ENCODE measurements at places on chromosomes 1 and 21. TPM values are rescaled to one million over a fixed set of nuclear protein-coding genes. Genes with fewer than 3 reads are reported as not detected.

MARK1 gene
- not detected for polyA plus RNA-seq

PERM1 gene
- polyA plus RNA-seq = not detected

DNA sequence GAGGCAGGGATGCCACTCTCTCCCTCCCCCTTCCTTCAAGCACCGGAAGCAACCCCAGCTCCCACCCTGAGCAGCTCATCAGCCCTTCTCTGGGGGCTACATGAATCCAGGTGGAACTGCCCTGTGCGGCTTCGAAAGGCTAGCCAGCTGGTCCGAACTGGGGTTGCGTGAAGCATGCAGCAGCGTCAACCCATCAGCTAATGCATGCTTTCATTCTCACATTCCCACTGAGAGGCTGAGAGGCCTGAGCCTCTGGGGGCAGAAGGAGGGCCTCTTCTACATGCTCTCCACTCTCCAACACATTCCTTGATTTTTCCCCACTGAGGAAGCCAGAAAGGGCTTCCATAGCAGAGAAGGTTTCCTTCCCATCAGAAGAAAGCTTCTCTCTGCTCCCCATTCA is 5.6 kb downstream of the RXRG start:
- no peak for DNase-seq

SLC9C2 gene
- not detected for polyA plus RNA-seq

GRCh38 chr1:156726549-156727226 is 1.6 kb upstream of the METTL25B start:
- peak; percentile 14 for DNase-seq

FAM151A gene
- not detected for polyA plus RNA-seq

TRAPPC3 gene
- polyA plus RNA-seq = 115 TPM

- no peak for DNase-seq
Observed at GRCh38 chr1:78231477-78231876, 185.7 kb downstream of the GIPC2 start.

DNA sequence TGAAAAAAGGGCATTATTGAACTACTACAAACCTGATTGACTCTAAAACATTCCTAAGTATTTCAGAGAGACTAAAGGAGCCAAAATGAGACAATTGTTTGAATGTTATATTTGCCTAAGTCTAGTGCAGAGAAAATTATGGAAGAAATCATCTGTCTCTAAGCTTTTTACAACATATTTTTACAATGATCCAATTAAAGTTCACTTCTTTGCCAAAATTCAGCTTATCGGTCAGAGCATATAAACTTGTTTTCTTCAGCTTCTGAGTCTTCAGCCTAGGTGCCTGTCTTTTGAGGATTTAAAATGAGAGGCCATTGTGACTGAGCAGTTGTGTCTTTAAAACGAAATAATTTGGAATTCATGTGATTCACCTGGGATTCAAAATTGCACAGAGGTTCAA is 181.2 kb upstream of the SGIP1 start:
- no peak for DNase-seq

CENPF gene
- polyA plus RNA-seq = 0.66 TPM

DNA sequence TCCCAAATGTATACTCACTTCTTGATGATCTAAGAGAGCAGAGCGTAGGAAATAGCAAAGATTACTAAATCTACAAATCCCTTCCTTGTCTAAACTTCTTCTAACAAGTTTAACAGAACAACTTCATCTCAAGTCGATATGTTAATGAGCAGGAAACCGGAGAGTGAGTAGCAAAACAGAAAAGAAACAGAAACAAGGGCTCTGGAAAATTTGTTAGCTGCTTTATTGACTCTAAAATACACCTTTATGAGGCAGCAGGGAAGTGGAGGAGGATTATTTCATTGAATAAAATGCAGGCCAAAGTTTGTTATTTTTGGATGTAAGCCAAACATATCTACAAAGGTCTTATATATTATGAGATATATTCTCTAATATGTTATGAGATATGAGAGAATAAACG is 192.4 kb downstream of the LRRIQ3 start:
- no peak for DNase-seq

- no peak for DNase-seq
Observed at GRCh38 chr1:17586172-17586964, 46.9 kb downstream of the ARHGEF10L start.

DNA sequence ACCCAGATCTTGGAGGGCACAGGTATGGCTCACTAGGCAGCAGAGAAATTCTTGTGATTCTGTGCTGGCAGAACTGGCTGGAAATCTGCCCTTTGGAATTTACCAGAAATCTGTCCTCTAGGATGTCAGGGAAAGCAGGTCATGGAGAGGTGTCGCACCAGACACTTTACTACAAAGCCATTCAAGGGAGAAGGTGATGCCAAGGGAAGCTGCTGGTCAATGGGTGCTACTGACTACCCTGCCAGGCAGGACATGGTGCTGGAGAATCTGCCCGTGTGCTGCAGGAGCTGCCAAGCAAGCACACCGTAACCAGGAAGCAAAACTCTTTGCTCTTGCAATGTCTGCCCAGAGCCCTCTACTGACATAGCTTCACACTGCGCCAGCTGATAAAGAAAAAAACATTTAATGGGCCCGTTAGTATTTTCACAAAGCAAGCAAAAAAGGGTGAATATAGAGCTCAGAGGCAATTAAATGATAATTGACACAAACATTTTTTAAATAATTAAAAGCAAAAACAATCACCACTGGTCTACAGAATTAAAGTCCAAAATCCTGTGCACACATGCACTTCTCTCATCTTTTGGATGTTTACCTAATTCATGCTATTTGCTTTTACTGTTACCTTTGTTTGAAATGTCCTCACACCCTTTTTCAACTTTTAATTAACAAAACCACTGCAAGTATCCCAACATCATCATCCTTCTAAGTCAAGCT is 7.2 kb upstream of the FBXO28 start:
- DNase-seq = no peak

GRCh38 chr1:109730666-109731065 is 10.2 kb downstream of the GSTM3 start:
- DNase-seq = no peak

DNA sequence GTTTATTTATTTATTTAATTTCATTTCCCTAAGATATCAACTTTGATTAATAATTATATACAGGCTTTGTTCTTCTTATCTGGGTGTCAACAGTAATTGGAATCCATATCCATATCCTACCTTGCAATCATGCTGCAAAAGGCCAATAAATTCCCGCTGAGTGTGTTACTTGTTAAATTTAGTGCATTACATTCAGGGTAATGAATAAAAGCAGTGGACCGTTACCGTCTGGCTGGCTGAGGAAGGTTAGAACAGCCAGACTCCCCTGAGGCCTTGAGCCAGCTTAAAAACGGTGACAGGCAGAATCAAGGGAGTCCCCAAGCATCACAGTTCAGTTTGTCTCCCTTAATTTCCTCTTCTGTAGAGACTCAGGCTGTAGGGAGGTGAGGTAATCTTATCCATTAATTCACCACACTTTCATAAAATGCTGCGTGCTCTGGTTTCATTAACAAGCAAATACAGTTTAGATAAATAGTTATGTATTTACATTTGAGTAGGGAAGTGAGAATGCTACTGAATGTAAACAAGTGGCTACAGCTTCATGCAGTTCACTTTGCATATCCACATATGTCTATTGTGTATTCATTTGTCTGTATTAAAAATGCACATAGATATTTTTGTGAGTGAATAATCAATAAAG is 888.2 kb upstream of the CXADR start:
- DNase-seq = no peak

GRCh38 chr1:94783342-94784189 is 36.6 kb upstream of the SLC44A3 start:
- no peak for DNase-seq

MMP23B gene
- 2.4 TPM for polyA plus RNA-seq

WDR3 gene
- 27.7 TPM for polyA plus RNA-seq

AADACL4 gene
- polyA plus RNA-seq = not detected

EXTL1 gene
- polyA plus RNA-seq = not detected

DNA sequence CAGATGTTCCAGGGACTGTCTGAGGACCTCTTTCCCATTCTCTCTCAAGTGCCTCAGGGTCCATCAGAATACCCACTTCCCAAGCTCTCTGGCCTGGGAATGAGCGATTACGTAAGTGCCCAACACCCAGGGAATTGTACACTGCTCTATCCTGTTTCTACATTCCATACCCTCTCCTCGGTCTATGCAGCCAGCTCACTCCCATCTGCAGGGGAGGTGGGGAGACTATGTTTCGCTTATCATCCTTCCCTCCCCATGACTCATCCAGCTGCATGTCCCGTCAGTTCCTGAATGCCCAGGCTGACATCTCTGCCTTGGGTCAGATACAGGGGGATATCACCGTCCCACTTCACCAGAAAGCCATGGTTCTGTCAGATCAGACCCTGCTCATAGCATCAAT is 34.5 kb upstream of the CD1D start:
- DNase-seq = no peak

DNA sequence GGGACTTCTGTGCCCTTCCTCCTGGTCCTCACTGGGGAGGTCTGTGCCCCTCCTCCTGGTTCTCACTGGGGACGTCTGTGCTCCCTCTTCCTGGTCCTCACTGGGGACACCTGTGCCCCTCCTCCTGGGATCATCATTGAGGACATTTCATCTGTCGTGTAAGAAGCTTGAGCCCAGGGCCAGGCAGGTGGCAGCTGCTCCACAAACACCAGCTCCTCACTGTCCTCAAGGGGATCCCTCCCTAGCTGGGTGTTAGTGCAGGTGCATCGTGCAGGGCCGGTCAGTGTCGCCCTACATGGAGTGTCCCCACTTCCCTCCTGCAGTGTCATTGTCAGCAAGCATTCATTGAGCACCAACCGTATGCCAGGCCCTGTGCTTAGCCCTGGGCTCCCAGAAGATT is 312.7 kb downstream of the PTPRU start:
- DNase-seq = no peak

CLIC4 gene
- polyA plus RNA-seq = 0.50 TPM

SNAP47 gene
- 40.8 TPM for polyA plus RNA-seq

GRCh38 chr1:31707711-31708110 is 3.9 kb upstream of the COL16A1 start:
- no peak for DNase-seq

- DNase-seq = no peak
Observed at GRCh38 chr21:42829954-42830353, 49.4 kb downstream of the WDR4 start.

CRYBG2 gene
- not detected for polyA plus RNA-seq

GRCh38 chr1:23581219-23581618 is 21.9 kb upstream of the ID3 start:
- no peak for DNase-seq

DNA sequence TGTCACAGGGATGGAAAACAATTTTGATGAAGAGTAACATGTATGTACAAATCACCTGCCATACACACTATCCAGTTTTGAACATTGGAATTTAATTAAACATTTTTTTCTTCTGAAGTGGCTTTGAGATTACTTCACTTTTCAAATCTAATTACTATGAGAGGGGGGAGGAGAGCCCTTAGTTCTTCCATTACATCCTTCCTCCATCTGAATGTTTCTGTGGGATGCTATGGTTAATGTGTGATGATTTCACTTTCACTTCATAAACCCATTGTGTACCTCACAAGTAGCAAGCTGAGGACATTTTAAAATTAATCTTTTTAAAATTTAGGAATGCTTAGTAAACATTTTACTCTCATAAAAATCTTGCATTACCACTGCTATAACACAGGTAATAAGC is 156.9 kb downstream of the RUNX1 start:
- DNase-seq = no peak

DNA sequence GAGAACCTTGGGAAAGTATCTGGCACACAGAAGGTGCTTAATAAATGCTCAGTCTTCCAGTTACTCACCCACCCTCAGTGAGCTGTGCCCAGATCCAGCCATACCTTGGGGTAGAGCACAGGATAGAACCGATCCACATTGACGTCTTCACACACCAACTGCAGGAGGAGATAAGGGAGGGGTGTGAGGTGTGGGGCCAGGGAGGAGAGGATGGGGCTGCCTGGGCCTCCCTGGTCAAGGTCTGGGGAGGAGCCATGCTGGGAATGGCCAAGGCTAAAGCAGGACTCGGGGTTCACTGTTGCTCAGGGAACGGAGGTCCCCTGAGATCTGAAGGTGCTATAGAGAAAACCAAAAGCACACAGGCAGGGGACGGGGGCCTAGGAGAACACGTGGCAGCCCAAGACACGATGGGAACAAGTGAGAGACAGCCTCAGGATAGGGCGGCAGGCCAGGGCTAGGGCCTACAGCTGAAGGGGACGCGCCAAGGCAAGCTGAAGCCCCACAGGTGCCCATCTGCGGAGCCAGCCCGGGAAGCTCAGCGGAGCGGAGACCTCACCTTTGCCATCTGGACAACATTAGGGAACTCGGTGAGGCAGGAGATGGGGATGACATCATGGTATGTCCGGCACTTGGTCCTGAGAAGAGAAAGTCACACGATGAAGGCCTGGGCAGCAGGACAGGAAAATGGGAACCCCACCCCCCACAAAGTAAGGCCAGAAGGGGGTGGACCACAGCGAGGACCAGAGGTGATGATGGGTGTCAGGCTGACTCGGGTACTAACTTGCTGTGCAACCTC is 55.9 kb downstream of the RAP1GAP start:
- DNase-seq = no peak

GRCh38 chr1:1760345-1760650 is 18.0 kb downstream of the NADK start:
- DNase-seq = no peak

C21orf58 gene
- 0.44 TPM for polyA plus RNA-seq

- DNase-seq = peak; percentile 64
Observed at GRCh38 chr1:37691497-37692077, 729 bp upstream of the CDCA8 start.

GRCh38 chr1:165773324-165773965 is 4.8 kb upstream of the TMCO1 start:
- no peak for DNase-seq

- no peak for DNase-seq
Observed at GRCh38 chr1:180908074-180908765, 4.5 kb upstream of the KIAA1614 start.

SPRR2B gene
- not detected for polyA plus RNA-seq

DNA sequence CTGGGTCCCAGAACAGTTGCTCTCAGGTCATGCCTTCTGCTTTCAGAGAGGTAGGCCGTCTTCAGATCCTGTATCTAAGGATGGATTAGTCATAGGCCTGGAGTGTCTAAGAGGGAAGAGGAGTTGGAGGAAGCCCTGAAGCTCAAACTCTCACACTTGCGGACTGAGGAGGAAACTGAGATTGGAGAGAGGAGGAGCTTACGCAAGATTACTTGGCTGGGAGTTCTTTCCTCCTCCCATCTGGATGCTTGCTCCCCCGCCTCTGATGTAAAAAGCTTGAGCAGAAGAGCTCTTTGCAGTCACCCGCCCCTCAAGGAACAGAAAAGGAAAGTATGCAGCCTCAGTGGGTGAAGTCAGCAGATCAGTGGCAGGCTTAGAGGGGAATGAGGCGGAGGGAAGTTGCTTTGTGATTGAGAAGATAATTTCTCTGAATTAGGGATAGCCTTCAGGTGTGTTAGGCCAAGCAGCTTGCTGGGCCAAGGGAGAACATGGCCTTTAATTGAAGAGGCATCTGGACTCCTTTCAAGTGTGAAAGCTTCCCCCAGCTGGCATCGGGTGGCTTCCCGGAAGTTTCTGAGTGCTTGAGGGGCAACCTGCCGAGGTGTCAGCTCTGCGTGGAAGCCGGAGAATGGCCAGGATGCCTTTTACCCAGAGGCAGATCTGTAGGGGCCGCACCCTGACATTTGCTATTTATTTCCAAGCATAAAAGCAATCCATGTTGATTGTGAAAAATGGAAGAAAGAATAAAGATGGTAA is 6.6 kb downstream of the ADORA1 start:
- no peak for DNase-seq

All from naive thymus-derived CD8-positive, alpha-beta T cell (primary cell).